ENCODE measurements at places on chromosomes 12 and 14. TPM values are rescaled to one million over a fixed set of nuclear protein-coding genes. Genes with fewer than 3 reads are reported as not detected.

GRCh38 chr14:76904100-76904739 is 78.0 kb downstream of the LRRC74A start:
- H3K4me3 ChIP-seq, result no peak overlapping the region
- H3K27me3 ChIP-seq, result no peaks in the 10 kb centered on the region
- peaks cover 54% of the 10 kb centered on the region for H3K4me1 ChIP-seq
- DNase-seq, result no peak
- H3K36me3 ChIP-seq, result no peaks in the 10 kb centered on the region

The TAS2R46 gene
- total RNA-seq, result 1.5 TPM

DNA sequence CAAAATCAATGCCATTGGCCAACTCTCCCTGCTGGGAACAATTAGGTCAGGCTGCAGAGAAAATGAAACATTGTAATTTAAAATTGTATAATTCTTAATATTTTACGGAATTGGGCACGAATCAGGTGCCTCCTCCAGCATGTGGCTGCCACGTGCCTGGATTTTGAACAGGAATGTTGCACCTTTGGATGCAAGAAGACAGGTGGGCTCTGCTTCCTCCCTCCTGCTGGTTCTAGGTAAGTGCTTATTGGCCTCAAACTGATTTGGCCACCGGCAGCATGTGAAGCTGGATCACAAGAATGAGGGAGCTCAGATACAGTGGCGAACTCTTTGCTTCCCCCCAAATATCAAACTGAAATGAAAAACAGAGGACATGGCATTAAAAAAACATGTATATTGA is 1559.9 kb upstream of the FLRT2 start:
- DNase-seq, result no peak
- no peaks in the 10 kb centered on the region for H3K27me3 ChIP-seq
- no peak overlapping the region for H3K27ac ChIP-seq
- H3K4me3 ChIP-seq, result no peak overlapping the region

GRCh38 chr12:28527631-28528249 is 337.5 kb downstream of the CCDC91 start:
- no peak for DNase-seq
- H3K27ac ChIP-seq, result no peak overlapping the region
- no peaks in the 10 kb centered on the region for H3K27me3 ChIP-seq
- no peak overlapping the region for H3K4me3 ChIP-seq

DNA sequence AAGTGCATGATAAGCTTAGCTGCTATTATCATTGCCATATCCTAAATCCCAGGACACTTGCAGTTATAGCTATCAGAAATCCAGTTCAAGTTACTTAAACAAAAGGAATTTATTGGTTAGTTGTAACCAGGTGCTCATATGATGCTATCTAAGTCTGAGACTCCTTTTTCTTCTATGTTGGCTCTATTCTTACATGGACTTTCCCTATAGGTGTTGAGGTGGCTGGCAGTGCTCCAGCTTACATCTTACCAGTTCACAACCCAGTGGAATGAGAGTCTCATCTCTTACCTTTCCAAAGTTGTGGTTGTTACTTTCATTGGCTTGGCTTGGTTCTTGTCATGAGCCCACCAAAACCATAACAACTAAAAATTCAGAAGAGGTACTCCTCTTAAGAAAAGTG is 94.6 kb downstream of the DACT1 start:
- no peak overlapping the region for H3K4me3 ChIP-seq
- H3K36me3 ChIP-seq, result no peaks in the 10 kb centered on the region
- H3K27me3 ChIP-seq, result no peaks in the 10 kb centered on the region
- no peak for DNase-seq
- H3K4me1 ChIP-seq, result peaks cover 25% of the 10 kb centered on the region
- no peak overlapping the region for H3K27ac ChIP-seq

DNA sequence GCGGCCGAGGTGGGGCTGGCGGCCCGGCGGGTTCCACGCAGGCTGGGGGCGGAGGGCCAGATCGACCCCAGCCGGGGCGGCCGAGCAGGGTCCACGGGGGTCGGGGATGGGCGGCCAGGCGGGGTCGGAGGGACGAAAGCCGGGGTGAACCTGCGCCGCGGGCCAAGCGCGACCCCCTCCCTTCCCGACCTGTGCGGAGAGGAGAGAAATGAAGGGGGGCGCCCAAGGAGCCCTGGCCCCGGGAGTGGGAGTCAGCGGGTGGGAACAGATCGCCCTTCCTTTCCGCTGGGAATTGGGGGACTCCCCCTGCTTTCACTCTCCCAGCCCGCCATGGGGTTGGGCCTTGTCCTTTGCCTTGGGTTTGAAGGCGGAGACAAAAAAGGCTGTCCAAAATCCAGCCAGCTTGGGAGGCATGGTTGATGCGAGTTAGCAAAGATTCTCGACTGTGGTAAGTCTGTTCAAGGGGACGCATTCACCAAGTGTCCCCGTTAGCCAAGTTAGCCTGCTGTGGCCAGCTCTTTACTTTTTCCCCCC is 559 bp upstream of the CKAP4 start:
- DNase-seq, result peak; percentile 88
- H3K4me1 ChIP-seq, result peaks cover 46% of the 10 kb centered on the region
- no peaks in the 10 kb centered on the region for H3K27me3 ChIP-seq
- peaks cover 3% of the 10 kb centered on the region for H3K36me3 ChIP-seq
- peak overlapping the region; percentile 77 for H3K4me3 ChIP-seq

The NEUROD4 gene
- total RNA-seq, result not detected

DNA sequence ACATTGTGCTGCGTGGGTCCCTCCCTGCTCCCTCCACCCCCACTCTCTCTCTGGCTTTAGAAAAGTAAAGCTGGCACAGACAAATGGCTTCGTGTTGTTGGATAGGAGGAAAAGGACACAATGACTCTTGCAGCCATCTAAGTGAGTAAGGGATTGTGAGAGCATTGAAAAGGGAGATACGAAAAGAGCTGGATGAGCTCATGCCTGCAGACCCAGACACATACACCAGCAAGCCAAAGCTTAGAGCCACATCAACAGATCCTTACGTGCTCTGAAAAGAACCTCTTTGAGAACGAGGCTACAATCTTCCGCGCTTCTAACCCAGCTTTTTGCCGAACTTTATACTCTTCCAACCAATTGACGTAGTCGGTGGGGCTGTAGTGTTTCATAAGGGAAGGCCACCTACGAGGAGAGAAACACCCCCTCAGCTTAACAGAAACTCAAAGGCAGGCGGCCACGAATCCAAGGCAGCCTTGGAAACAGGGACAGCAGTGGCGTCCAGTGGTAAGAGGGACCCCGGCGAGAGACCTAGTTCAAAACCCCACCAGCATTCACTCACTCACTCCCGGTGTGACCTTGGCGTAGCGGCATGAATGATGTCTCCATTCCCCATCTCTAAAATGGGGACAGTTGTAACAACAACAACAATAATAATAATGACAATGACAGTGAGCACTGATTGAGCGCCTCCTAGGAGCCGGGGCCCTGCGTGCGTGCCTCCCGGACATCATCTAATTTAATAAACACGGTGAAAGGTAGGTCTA is 1.1 kb downstream of the FBXO21 start:
- H3K27me3 ChIP-seq, result peaks cover 19% of the 10 kb centered on the region
- H3K4me3 ChIP-seq, result peak overlapping the region; percentile 91
- H3K36me3 ChIP-seq, result peaks cover 19% of the 10 kb centered on the region
- peaks cover 21% of the 10 kb centered on the region for H3K4me1 ChIP-seq
- no peak for DNase-seq
- H3K27ac ChIP-seq, result peak overlapping the region; percentile 43

The SLC2A3 gene
- 73.5 TPM for total RNA-seq

DNA sequence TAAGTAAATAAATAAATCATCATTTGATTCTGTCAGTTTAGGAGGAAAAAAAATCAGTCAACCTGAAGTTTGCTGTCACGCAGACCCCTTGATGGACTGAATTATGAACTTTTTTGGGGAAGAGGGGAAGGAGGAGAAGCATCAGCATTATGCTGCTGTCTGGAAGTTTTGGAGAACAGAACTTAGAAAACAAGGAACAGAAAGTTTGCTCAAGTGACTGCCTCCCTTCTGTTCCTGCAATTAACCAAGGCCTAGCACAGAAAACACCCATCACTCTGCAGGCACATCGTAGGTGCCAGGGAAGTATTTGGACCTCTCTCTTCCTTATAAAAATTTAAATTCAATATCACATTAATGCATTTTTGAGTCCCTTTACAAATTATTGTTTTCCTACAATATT is 283.8 kb downstream of the VRK1 start:
- no peak overlapping the region for H3K27ac ChIP-seq
- no peaks in the 10 kb centered on the region for H3K27me3 ChIP-seq
- no peak overlapping the region for H3K4me3 ChIP-seq
- no peaks in the 10 kb centered on the region for H3K4me1 ChIP-seq
- no peak for DNase-seq

The HDAC7 gene
- 114 TPM for total RNA-seq
